ENCODE measurements at places on chromosomes 6 and 20.

DNA sequence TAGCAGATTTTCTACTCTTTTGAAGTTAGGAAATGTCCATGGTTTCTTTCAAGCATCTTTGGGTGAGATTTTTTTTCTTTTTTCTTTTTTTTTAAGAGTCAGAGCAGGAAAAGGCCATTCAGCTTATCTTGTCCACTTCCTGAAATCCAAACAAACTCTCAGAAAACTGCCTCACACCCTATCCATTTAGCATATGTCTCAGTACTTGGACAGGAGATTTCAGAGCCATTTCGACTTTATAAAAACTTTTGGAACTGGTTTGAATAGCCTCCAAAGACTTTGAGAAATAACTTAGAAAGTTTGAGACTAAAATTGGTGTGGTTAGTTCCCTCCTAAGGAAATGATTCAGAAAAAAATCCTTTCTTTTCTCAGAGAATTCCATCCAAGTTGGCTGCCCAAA is 125.1 kb downstream of the MYLK4 start:
- no peak for DNase-seq

- DNase-seq: no peak
These were observed 3.6 kb upstream of the SF3B5 start for GRCh38 chr6:144098993-144099392.

DNA sequence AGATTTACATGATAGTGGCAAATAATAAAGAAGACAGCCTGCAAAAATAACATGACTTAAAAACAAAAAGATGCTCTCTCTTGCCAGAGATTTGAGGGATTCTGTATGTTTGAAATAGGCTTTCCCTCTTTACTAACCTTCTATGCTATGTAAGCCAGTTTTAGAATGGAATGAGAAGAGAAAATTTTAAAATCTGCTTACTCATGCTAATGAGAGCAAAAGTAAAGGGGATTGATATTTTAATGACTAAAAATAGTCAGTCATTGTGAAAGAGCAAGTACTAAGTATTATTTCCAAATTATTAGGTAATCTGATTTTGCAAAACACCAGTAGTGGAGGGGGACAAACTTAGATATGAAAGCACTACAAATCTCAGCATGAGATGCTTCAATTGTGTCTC is 563.3 kb upstream of the ADGRB3 start:
- DNase-seq: no peak

GRCh38 chr6:133380047-133380446 is 138.9 kb downstream of the EYA4 start:
- no peak for DNase-seq

DNA sequence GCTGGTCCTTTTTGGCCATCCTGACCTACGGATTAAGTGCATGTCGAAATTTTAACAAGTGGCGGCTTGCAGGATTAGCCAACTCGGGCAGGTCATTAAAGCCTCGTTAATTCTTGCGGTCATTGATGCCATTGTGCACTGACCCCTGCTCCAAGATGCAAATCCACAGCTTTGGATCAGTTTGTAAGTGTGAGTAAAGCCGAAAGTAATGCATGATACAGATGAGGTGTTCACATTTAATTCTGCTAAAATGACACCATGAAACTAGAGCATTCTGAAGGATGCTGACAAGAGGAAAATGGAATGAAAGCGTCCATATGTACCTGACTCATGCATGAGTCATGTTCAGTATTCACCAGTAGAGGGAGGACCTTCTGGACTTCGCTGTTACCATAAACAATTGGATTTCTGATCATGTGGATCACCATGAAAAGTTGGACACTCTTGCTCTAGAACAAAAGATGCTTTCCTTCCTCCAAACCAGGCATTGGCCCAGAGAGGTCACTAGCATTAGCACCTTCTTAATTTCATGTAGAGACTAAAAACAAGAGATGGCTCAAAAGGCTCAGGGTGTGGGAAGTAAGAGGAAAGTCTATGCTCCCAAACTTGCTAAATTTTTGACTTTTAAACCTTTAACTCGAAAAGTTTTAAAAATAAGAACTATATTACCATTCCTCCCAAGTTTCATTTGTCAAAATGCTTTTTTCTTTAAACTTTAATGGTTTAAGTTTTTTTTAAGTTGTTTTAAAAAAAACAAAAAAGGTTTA is 48.0 kb downstream of the MUC22 start:
- no peak for DNase-seq
